ENCODE measurements at places on chromosomes 6 and 20. TPM values are rescaled to one million over a fixed set of nuclear protein-coding genes. Genes with fewer than 3 reads are reported as not detected.

GRCh38 chr6:133610971-133611370 is 277.9 kb upstream of the TCF21 start:
- DNase-seq, result no peak

- DNase-seq, result no peak
Measured at GRCh38 chr6:13079096-13079723, 249.1 kb downstream of the TBC1D7 start.

- DNase-seq, result no peak
Measured at GRCh38 chr6:38271081-38271480, 368.6 kb downstream of the BTBD9 start.

DNA sequence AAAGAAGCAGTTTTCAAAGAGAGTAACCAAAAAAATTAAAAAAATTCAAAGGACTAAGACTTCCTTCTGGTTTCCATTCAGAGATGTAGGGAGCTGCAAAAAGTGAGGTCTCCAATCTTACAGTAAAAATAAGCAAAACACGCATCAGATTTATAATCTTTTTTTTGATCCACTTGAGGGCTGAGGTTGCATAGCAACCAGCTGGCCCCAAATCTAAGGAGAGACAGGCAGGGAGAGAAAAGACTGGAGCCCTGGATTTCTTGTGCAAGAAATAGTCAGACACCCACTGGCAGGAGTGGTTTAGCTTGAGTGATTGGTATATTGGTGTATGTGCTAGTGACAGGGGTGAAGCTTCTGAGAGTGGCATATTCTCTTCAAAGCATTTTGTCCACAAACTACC is 135.9 kb upstream of the FUT9 start:
- DNase-seq, result no peak

GRCh38 chr6:37515712-37516075 is 16.0 kb upstream of the CCDC167 start:
- DNase-seq, result no peak

DNA sequence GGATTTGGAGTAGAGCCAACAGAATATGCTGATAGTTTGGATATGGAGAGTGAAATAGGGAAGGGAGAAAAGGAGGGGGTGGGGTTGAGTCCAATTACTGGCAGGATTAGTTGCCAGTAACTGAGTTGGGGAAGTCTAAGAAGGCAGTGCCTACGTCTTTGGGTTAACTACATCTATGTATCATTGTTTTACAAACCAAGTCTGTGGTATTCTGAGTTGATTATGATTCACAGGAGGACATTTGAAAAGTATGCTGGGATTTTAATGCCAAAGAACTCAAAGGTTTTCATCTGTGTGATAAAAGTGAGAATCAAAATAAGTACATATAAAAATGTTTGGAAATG is 14.7 kb downstream of the DSE start:
- DNase-seq, result peak; percentile 45

- DNase-seq, result no peak
Measured at GRCh38 chr6:128252341-128253176, 267.8 kb downstream of the PTPRK start.

DNA sequence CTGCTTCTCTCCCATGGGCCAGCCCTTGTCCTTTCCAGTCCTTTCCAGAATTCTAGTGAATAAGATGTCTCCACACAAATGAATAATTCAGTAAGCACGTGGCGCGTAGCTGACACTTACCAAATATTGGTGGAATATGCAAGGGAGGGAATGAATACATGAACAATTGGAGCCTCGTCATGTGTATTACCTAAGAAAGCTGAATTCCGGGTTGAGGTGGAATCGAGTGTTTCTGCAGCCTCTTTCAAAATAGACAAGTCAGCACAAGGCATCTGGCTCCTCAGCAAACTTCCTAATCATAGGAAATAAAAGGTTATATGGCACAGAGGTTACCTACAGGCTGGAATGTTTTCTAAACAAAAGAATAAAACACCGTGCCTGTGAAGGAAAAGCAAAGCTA is 47.0 kb upstream of the NT5E start:
- no peak for DNase-seq

DNA sequence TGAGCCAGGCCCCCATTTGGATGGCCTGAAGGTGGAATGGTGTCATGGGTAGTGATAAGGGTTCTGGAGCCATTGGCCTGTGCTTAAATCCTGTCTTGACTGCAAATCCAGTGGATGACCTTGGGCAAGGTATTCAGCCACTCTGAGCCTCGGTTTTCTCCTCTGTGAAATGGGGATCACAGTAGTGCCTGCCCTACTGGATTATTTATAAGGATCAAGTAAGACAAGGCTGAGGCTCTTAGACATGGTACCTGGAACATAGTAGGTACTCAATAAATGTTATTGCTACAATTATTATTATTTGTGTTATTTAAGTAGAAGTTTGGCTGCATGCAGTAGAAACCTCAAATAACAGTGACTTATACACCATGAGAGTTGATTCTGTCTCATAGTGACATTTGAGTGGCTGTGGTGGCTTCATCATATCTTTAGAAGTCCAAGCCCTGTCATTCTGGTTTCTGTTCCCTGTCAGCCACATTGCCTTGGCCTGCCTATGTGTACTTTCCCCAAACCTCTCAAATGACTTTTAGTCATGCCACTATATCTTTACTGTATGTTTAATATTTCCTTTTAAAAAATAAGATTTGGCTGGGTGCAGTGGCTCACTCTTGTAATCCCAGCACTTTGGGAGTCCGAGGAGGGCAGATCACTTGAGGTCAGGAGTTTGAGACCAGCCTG is 37.6 kb upstream of the CHMP4B start:
- no peak for DNase-seq

DNA sequence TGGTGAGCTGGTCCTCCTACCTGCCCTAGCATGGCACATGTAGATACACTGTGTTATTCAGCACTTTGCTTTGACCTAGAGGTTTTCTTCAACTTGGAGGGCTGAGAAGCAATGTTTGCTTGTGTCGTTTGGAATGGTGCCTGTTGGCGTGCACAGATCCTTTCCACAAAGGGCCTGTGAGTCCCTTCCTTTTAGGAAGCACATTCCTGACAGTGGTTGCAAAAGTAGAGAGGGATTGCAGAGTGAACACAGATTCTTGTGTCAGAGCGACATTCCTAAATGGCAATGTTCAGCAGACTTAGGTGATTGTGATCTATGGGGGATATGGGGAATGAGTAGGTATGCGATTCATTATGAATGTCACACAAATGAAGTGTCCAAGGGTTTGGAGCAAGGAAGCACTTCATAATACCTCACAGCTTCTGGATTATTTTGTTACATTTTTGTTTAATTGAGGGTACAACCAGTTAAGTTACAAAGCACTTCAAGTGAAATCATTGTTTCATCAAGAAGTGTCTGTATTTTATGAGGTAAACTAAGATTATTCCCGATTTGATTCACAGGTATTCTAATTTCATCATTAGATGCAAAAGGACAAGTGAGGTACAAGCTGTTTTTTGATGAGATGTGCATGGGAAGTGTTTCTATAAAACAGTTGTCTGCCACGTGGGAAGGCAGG is 713 bp upstream of the RNF144B start:
- no peak for DNase-seq

- no peak for DNase-seq
Measured at GRCh38 chr6:105389543-105389942, 13.3 kb downstream of the PREP start.

- peak; percentile 73 for DNase-seq
Measured at GRCh38 chr6:30154709-30155519, 6.1 kb downstream of the TRIM10 start.

- DNase-seq, result no peak
Measured at GRCh38 chr6:104928141-104928540, 28.8 kb upstream of the LIN28B start.

The SLC18B1 gene
- 7.3 TPM for total RNA-seq

The PDE7B gene
- total RNA-seq, result not detected

The SMIM8 gene
- total RNA-seq, result 8.7 TPM

The SLC17A3 gene
- total RNA-seq, result not detected

The VGLL2 gene
- total RNA-seq, result not detected
